ENCODE measurements at places on chromosomes 7 and 10.

DNA sequence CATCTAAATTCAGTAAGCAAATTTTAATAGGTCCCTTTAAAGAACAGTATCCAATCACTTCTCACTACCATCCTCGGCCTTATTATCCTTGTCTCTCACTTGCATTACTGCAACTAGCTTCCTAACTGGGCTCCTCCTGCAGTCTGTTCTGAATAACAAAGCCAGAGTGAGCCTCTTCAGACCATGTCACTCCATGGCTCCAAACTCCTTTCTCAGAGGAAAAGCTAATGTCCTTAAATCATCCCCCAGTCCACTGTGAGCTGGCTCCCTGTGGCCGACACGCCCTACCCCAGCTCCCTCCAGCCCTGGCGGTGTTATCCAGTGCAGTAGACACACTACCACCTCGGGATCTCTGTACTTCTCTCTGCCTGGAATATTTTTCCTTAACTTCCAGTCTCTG, 80.0 kb downstream of the EPC1 start:
- H3K4me3 ChIP-seq: no peak overlapping the region
- H3K27ac ChIP-seq: no peak overlapping the region
- DNase-seq: no peak
- H3K4me1 ChIP-seq: peaks cover 3% of the 10 kb centered on the region

DNA sequence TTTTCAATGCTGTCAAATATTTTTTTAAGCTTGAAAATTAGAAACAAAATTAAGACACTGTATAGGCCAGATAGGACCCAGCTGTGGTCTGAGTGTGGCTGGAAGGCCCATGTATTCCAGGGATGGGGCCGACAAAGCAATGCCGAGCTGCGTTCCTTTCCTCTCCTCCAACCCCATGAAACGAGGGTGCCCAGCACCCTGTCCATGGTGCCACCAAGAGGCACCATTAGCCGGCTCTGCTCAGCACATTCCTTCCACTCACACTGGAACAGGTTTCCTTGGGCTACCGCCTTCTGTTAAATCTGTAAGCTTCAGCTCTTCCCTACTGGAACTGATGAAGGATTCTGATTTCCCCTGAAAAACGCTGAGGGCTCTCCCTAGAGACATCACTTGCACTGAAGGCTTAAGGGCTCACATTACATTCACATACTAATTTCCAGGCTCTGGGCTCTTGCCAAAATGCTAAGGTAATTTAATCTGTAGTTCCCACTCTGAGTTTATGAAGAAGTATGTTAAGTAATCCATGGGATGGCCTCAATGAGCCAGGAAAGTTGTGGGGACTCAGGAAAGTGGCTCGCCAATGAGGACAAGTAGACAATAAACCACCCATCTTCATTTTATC, 73.7 kb upstream of the CAMK2B start:
- H3K27ac ChIP-seq: no peak overlapping the region
- H3K4me1 ChIP-seq: no peaks in the 10 kb centered on the region
- no peak for DNase-seq
- H3K36me3 ChIP-seq: peaks cover 2% of the 10 kb centered on the region

- peaks cover 5% of the 10 kb centered on the region for H3K4me1 ChIP-seq
- no peak overlapping the region for H3K27ac ChIP-seq
- no peak for DNase-seq
- peaks cover 63% of the 10 kb centered on the region for H3K36me3 ChIP-seq
- no peak overlapping the region for H3K4me3 ChIP-seq
Observed at GRCh38 chr10:109880886-109881768, 42.2 kb downstream of the XPNPEP1 start.

DNA sequence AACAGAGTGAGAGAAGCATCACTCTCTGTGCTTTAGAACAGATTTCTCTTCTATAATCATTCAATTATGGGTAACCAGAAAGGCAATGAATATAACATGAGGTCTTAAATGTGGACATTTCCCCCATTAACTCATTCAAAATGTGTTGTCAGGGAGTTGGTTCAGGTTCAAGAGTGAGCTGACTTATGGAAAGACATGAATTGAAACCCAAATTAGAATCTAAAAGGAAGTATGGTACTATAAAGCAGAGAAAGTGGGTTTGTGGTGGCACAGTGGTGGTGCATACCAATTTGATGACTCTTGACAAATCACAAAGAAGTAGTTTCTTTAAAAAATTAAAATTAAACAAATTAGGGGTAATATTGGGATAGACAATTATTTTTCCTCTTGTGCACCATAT, 114.6 kb upstream of the MEOX2 start:
- H3K4me3 ChIP-seq: no peak overlapping the region
- no peaks in the 10 kb centered on the region for H3K36me3 ChIP-seq
- no peak overlapping the region for H3K27ac ChIP-seq
- DNase-seq: no peak
- no peaks in the 10 kb centered on the region for H3K4me1 ChIP-seq

GRCh38 chr7:25216837-25217236, 11.4 kb downstream of the NPVF start:
- no peaks in the 10 kb centered on the region for H3K27me3 ChIP-seq
- H3K4me3 ChIP-seq: no peak overlapping the region
- no peak overlapping the region for H3K27ac ChIP-seq
- no peak for DNase-seq
- no peaks in the 10 kb centered on the region for H3K36me3 ChIP-seq
- no peaks in the 10 kb centered on the region for H3K4me1 ChIP-seq

DNA sequence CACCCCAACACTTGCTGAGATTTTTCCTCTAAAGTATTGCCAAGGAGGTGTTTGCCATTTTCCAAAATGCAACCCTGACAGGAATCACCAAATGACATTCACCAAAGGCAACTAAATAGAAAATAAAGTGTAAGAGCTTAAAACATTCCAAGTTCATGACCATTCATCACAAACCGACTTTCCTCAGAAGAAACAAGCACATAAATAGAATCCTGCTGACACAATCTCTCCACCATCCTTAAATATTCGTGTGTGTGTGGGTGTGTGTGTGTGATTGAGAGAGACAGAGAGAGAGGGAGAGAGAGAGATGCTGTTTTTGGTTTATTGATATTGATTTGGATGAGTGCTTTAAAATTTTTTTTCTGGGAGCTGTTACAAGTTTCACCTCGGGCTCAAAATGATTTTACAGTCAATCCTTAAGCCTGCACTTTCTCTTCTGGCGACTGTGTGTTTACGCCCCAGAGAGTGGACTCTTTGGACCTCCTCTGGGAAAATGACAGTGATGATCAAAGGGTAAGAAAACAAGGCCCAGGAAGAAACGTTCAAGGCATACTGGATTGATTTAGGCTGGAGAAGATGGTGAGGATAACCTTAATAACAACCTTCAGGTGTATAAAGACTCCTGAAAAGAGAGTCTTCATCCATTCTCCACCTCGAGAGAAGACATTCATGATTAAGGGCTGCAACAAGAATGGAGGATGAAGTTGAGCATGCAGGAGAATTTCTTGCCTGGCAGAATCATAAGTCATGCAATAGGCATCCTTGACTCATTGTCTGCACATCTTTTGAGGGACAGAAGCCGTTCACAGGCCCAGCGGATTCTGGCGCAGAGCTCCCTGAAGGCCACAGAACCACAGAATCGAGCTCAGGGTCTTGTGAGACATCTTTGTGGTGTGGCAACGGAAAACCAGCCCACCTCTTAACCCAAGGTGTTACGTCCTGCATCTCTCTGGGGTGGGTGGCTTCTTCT, 104.4 kb upstream of the FGFR2 start:
- no peak overlapping the region for H3K27ac ChIP-seq
- no peaks in the 10 kb centered on the region for H3K4me1 ChIP-seq

- DNase-seq: no peak
- H3K36me3 ChIP-seq: no peaks in the 10 kb centered on the region
- H3K4me3 ChIP-seq: no peak overlapping the region
- H3K4me1 ChIP-seq: no peaks in the 10 kb centered on the region
Observed at GRCh38 chr7:34851431-34851830, 185.9 kb downstream of the DPY19L1 start.

- no peak for DNase-seq
- no peaks in the 10 kb centered on the region for H3K27me3 ChIP-seq
- H3K4me3 ChIP-seq: no peak overlapping the region
- H3K36me3 ChIP-seq: no peaks in the 10 kb centered on the region
- H3K4me1 ChIP-seq: peaks cover 18% of the 10 kb centered on the region
Observed at GRCh38 chr7:66768865-66769832, 28.6 kb downstream of the RABGEF1 start.

DNA sequence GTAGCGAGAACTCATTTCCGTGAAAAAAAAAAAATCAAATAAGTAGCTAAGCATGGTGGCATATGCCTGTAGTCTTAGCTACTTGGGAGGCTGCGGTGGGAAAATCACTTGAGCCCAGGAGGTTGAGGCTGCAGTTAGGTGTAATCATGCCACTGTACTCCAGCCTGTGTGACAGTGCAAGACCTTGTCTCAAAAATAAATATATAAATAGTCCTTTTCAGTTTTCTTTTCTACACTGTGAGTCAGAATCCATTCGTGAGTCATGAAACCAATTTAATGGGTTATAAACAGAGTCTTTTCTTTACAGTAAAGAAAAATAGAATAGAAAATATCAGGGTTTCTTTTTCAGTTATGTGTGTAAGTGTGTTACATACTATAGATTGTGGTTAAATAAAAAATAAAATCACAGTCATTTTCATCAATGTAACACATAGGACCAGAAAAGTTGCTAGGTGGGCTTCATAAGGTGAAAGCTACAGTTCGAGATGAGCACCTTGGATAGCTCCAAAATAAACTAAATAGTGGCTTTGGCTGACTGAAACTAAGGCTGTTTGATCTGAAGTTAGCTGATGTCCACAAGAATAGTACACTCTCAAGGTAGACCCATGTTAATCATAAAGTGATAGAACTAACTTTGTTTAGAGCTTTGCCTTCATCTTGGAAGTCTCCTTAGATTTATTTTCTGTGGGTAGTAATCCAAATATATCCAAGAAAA, 781.1 kb downstream of the GATA3 start:
- no peaks in the 10 kb centered on the region for H3K36me3 ChIP-seq
- no peaks in the 10 kb centered on the region for H3K4me1 ChIP-seq
- H3K27ac ChIP-seq: no peak overlapping the region
- no peaks in the 10 kb centered on the region for H3K27me3 ChIP-seq
- no peak overlapping the region for H3K4me3 ChIP-seq

GRCh38 chr7:79502151-79502550, 48.7 kb upstream of the MAGI2 start:
- no peak overlapping the region for H3K27ac ChIP-seq
- H3K27me3 ChIP-seq: no peaks in the 10 kb centered on the region
- H3K4me1 ChIP-seq: no peaks in the 10 kb centered on the region
- no peak for DNase-seq
- H3K4me3 ChIP-seq: no peak overlapping the region
- no peaks in the 10 kb centered on the region for H3K36me3 ChIP-seq

DNA sequence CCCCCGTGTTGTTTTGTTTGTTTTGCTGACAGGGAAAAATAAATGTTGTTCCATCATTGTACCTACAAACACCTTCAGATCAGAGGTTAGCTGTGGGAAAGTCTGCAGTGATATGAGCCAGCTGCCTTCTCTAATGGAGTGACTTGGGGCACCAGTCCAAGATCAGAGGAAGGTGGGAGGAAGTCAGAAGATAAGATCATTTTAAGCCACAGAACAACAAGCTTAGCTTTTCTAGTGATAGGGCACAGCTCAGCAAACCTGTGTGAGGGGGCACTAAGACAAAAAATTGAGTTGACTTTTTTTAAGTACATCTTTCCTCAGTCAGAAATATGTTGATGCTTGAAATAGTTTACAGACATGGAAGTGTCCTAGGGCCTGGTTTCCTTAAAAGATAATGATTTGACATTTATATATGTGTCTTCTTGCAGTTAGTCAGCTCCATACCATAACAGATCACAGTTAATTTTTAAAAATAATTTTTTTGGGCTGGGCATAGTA, 240.3 kb upstream of the KAT6B start:
- no peaks in the 10 kb centered on the region for H3K36me3 ChIP-seq
- peaks cover 37% of the 10 kb centered on the region for H3K4me1 ChIP-seq
- H3K27me3 ChIP-seq: no peaks in the 10 kb centered on the region
- no peak for DNase-seq

- H3K4me1 ChIP-seq: no peaks in the 10 kb centered on the region
- no peaks in the 10 kb centered on the region for H3K27me3 ChIP-seq
- DNase-seq: no peak
- no peak overlapping the region for H3K4me3 ChIP-seq
Observed at GRCh38 chr7:135536150-135536549, 21.6 kb upstream of the NUP205 start.

DNA sequence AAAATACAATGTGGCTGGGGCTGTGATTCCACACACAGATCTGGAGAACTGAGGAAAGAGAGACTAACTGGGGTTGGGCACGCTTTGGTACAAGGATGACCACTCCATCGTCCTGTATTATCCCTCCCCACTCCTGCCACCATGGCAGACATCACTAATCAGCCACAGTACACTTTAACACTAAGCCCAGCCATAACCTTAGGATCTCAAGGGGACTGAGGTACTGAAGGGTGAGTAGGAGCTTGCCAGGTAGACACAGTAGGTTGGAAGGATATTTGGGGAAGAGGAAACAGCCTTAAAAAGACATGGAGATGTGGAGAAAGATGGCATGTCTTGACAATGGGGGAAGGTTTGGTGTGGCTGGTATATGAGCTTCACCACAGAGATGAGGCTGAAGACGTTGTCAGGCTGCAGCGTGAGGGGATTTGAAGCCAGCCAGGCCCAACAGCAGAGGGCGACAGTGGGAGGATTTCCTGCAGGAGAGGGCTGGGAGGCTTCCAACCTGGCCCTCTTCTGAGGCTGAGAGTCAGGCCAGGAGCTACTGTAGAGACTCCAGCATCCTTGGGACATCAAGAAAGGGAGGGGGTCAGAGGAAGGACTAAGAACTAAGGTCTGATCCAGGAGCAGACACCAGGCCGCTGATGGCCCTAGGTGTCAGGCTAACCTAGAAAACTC, 58.6 kb upstream of the COL13A1 start:
- H3K4me1 ChIP-seq: no peaks in the 10 kb centered on the region
- no peaks in the 10 kb centered on the region for H3K36me3 ChIP-seq
- no peak overlapping the region for H3K27ac ChIP-seq
- DNase-seq: no peak

- no peaks in the 10 kb centered on the region for H3K27me3 ChIP-seq
- no peaks in the 10 kb centered on the region for H3K36me3 ChIP-seq
- H3K4me1 ChIP-seq: no peaks in the 10 kb centered on the region
- no peak overlapping the region for H3K27ac ChIP-seq
Observed at GRCh38 chr7:48109848-48110663, 21.0 kb downstream of the UPP1 start.

GRCh38 chr10:127854769-127855590, 37.8 kb downstream of the CLRN3 start:
- H3K27me3 ChIP-seq: no peaks in the 10 kb centered on the region
- DNase-seq: no peak
- H3K4me3 ChIP-seq: no peak overlapping the region
- no peaks in the 10 kb centered on the region for H3K36me3 ChIP-seq

GRCh38 chr7:34320926-34321661, 336.9 kb upstream of the NPSR1 start:
- no peaks in the 10 kb centered on the region for H3K27me3 ChIP-seq
- DNase-seq: peak; percentile 73
- H3K36me3 ChIP-seq: no peaks in the 10 kb centered on the region
- no peaks in the 10 kb centered on the region for H3K4me1 ChIP-seq
- H3K4me3 ChIP-seq: no peak overlapping the region

- H3K4me1 ChIP-seq: no peaks in the 10 kb centered on the region
- no peaks in the 10 kb centered on the region for H3K36me3 ChIP-seq
- no peaks in the 10 kb centered on the region for H3K27me3 ChIP-seq
- H3K27ac ChIP-seq: no peak overlapping the region
- no peak for DNase-seq
Observed at GRCh38 chr7:70242826-70243225, 644.6 kb downstream of the AUTS2 start.
